ENCODE measurements at places on chromosomes 2 and 18.

DNA sequence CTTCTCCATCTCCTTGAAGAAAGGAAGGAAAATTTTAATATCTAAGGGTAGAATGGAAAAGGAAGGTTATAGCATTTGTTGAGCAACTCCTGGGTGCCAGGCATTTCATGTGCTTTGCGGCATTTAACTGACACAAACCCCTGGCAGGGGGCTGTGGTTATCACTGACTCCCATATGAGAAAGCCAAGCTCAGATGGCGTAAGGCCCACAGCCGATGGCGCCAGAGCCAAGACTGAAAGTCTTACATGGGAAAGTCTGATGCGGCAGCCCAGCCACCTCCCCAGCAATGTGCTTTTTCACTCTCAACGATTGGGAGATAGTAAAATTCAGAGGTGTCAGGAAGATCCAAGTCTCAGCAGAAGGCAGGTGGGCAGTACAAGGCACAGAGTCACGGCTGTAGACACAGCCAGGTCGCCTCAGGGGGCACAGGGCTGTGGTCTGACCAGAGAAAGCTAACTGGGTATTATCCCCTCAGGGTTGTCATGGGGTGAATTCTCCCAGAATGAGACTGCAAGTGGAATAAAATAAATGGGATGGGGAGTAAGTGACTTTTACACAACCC lies 324.2 kb upstream of the NCKAP5 start:
- DNase-seq = no peak

DNA sequence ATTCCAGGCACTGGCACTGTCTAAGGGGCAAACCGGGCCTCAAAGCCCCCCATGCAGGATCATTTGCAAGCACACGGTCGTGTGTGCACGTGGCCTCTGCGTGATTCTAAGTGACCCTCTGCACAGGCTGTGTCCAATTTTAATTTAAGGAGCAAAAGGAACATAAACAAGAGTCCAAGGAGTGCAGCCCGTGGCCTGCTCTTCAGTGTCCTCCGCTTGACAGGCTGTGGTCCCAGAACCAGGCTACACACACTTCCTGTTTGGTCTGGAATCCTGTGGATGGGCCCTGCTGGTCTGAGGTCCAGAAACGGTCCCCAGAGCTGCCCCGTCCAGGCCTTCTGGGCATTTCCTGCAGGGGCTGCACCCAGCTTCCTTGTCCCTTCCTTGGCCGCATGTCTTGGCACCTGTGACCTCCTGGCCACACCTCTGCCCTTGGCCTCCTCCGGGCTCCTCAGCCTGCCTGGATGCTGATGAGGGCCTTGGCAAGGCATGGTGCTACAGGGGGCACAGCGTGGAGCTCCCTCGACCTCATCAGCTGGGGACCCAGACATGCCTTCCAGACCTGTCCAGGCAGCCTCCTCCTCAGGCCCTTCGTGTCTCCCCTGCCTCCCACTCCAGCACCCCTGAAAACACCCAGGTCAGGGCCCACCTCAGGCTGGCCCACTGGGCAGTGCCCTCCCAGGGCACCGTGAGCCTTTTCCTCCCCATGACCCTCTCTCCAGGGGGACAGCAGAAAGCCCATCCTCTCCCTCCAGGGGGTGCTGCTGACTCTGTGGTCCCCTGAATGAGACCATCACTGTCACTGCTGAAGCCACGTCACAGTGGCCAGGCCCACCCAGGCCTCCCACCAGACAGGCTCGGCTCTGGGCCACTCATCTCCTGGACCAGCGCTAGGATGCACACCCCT lies 136.4 kb upstream of the GPC1 start:
- no peak for DNase-seq

DNA sequence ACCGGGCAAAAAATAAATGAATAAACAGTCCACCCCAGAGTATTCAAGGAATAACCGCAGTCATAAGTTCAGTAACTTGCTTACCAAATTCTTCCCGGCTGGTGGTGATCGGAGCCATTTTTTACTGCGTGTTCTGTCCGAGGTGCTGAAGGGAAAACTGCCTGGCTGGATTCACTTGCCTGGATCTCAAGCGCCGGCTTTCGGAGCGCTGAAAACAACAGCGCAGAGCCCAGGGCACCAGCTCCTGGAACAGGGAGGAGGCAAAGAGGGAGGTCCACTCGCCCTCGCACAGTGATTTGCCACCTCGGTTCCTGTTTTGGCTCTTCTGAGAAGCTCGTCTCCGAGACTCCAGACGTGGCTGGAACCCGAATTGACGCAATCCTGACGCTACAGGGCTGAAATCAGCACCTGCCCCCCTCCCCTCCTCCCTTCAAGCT lies at the start of gene SYT4:
SYT4 (minus strand) TSS at position 327 of the 437 bp plus-strand sequence; CDS start at position 118, 209 bp downstream.
- DNase-seq = peak; percentile 29

GRCh38 chr2:173775440-173775839 lies 189.7 kb downstream of the SP3 start:
- DNase-seq = no peak

DNA sequence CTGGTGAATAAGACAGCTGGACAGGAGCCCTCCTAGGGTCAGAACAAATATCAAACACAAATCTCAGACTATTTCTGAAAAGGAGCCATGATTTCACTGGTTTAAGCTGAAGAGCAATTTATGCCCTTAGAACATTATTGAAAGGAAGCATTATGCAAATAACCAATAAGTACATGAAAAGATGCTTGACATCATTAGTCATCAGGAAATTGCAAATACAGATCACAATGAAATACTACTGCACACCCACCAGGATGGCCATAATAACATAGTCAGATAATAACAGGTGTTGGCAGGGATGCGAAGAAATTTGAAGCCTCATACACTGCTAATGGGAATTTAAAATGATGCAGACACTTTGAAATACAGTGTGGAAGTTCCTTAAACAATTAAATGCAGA lies 176.4 kb upstream of the RAB6C start:
- DNase-seq = no peak

DNA sequence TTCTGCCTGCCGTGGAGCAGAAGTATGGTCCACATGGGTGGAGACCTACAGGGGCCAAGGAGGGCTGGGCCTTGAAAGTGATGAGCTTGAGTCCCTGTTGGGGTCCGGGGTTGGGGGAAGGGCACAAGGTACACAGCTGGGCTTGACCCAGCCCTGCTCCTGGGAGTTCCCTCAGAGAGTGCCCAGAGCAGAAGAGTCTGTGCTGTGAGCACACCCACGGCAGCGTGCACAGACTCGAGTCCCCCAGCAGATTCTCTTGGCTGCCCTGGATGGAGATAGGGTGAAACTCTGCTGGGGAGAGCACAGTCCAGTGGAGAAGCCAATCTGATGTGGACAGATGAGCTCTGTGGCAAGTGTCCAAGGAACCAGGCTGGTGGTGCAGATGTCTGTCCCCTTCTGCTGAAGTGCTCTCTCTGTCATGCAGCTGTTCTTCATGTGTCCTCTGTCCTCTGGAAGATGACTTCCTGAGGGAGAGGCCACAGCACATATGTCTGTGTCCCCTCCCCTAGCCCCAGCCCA lies 27.5 kb downstream of the INPP4A start:
- no peak for DNase-seq

- peak; percentile 10 for DNase-seq
Observed at GRCh38 chr2:232142049-232142448, 180.5 kb downstream of the DIS3L2 start.

GRCh38 chr2:26892133-26892532 lies 44.2 kb downstream of the DPYSL5 start:
- peak; percentile 83 for DNase-seq

DNA sequence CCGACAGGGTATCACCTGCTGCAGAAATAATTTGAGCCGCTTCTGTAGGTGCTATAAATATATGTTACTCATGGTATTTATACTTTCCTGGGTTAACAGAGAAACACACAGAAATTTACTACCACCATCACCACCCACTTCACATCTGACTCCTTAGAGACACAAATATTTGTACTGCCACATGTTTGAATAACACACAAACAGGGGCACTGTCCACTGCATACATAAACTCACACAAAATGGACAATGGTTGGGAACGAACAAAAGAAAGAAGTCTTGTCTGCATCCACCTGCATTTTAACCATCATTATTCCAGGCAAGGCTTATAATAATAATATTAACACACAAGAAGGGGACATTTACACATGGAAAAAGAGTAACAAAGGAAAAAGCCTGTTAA lies 24.0 kb downstream of the IMMT start:
- no peak for DNase-seq

DNA sequence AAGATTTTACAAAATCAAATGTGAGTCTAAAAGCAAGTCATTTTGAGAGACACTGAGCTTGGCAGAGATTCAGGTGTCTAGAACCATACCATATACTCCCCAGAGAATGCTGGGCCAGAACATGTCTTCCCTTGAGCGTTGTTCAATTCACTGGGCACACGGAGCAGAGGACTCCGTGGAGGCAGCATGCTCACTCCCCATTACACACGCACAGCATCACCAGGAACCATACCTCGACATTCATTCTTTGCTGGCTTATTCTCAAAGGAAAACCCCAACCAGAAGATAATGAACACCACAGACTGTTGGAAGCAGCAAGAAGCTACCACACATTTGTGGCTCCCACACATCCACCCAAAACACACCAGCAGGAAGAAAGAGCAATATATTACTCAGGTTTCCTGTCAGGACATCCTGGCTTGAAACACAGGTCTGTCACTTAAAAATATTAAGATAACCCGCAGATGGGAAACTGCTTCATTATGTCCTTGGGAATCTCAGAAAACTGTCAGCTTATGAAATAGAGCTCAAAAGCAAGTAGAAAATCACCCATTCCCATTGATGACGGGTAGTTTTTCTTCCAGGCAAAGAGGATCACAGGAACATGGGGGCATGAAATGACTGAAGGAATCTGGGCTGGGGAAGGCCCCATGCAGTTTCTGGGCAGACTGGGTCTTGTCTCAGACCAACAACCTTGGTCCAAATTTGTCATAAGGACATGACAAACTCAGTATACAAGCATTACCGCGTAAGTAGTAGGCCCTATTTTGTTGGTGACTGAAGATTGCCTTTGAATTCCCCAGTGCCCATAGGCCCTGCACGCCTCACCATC lies 46.4 kb downstream of the PCBP1 start:
- no peak for DNase-seq

GRCh38 chr2:161982548-161983330 lies 91.3 kb downstream of the DPP4 start:
- no peak for DNase-seq
